ENCODE measurements at places on chromosomes 4 and X.

GRCh38 chrX:74382613-74383012, 38.7 kb upstream of the SLC16A2 start:
- peak; percentile 47 for DNase-seq

- no peak for DNase-seq
Measured at GRCh38 chr4:128657638-128658037, 151.9 kb upstream of the JADE1 start.

DNA sequence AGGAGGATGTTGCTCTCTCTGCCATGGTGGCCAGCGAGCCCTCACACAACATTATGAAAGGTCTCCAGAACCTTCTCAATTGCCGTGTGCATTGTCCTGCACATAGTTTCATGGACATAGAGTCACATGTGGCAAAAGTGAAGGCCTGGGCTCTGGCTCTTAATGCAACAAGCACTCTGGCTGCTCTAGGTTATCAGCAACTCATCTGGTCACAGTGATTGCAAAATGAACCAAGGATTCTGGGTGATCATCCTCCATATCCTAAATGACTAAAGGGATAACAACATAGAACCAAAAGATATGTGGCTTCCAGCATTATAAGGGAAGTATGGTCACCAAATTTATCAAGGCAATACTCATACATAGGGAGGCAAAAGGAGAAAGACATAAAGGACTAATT, 175.2 kb downstream of the MGST2 start:
- no peak for DNase-seq

- DNase-seq, result no peak
Measured at GRCh38 chr4:119858176-119858575, 208.5 kb downstream of the MAD2L1 start.

GRCh38 chrX:111568354-111568753, 56.9 kb downstream of the SERTM2 start:
- DNase-seq, result no peak

- DNase-seq, result no peak
Measured at GRCh38 chr4:101954975-101955678, 164.6 kb downstream of the BANK1 start.

GRCh38 chr4:80710748-80711451, 319.6 kb upstream of the BMP3 start:
- DNase-seq, result no peak

- no peak for DNase-seq
Measured at GRCh38 chr4:35700663-35701062, 543.7 kb downstream of the ARAP2 start.

GRCh38 chr4:186404562-186405134, 138.7 kb downstream of the F11 start:
- no peak for DNase-seq

All from activated CD4-positive, alpha-beta T cell treated with anti-CD3 and anti-CD28 coated beads, Interleukin-2, amount 50 U/mL, for 1 hour (primary cell).